Naive thymus-derived CD8-positive, alpha-beta T cell (primary cell): ENCODE measurements at places on chromosomes 11 and 22. TPM values are rescaled to one million over a fixed set of nuclear protein-coding genes. Genes with fewer than 3 reads are reported as not detected.

- DNase-seq = no peak
Measured at GRCh38 chr11:133175103-133175502, 357.2 kb downstream of the OPCML start.

GRCh38 chr11:86969258-86969657 lies 14.1 kb upstream of the FZD4 start:
- no peak for DNase-seq

SYT13 gene
- total RNA-seq = not detected

GRCh38 chr11:134282121-134283045 lies 6.2 kb downstream of the GLB1L3 start:
- DNase-seq = no peak

SPTBN2 gene
- total RNA-seq = 0.62 TPM

RAB36 gene
- total RNA-seq = 1.2 TPM

GRCh38 chr11:64186492-64187165 lies 658 bp downstream of the STIP1 start:
- DNase-seq = no peak

OR8J1 gene
- not detected for total RNA-seq

DNA sequence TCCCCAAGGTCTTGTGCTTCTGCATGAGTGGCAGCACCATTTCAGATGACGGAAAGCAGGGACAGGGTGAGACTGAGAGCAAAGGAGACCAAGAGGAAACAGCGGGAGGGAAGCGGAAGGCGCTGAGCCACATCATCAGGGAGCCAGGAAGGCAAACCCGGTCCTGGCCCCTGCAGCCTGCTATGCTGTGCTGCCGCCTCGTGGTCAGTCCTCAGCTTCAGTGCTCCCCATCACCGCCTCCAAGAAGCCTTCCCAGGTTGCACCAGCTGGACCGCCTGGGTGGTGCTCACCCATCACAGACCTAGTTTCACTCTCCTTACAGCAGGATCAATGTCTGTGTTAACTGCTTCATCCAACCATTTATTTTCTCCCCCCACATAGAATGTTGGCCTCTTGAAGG lies 73.0 kb upstream of the PHF21B start:
- DNase-seq = no peak

DNA sequence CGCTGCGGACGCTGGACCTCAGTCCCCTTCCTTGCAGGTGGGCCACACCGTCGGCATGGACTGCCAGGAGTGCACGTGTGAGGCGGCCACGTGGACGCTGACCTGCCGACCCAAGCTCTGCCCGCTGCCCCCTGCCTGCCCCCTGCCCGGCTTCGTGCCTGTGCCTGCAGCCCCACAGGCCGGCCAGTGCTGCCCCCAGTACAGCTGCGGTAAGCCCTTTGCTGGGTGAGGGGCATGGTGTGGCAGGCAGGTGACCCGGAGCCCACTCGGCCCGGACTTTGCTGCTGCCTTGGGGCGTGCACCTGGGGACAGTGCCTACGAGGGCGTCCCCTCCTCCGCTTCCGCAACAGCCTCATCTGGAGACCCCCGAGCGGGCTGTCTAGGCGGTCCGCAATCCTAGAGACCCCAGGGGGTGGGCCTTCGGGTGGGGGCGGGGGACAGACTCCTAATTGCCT lies 25.4 kb upstream of the MUC5B start:
- no peak for DNase-seq

GRCh38 chr11:122156940-122157382 lies 40.9 kb upstream of the BLID start:
- DNase-seq = no peak

OR52A1 gene
- total RNA-seq = not detected

DNA sequence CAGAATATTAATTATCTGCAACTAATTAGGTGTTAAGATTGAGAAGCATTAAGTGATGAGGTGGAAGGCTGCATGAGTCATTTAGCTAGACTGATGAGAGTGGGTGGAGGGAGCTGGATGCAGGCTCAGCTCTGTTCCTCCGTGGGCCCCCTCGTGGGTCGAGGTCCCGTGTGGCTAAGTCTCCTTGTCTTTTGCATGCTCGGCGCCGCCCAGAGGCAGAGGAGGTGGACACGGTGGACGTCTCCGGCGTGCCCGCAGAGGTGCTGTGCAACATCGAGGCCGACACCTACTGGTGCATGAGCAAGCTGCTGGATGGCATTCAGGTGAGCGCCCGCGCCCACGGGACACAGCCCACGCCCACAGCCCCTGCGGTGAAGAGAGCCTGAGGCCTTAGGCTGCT lies 211.6 kb downstream of the TBC1D22A start:
- DNase-seq = no peak

SLC25A18 gene
- not detected for total RNA-seq

GRCh38 chr11:78346799-78347198 lies 70.8 kb downstream of the GAB2 start:
- no peak for DNase-seq

- DNase-seq = no peak
Measured at GRCh38 chr11:108718466-108718865, 53.6 kb downstream of the DDX10 start.

UPK3A gene
- total RNA-seq = not detected

DNA sequence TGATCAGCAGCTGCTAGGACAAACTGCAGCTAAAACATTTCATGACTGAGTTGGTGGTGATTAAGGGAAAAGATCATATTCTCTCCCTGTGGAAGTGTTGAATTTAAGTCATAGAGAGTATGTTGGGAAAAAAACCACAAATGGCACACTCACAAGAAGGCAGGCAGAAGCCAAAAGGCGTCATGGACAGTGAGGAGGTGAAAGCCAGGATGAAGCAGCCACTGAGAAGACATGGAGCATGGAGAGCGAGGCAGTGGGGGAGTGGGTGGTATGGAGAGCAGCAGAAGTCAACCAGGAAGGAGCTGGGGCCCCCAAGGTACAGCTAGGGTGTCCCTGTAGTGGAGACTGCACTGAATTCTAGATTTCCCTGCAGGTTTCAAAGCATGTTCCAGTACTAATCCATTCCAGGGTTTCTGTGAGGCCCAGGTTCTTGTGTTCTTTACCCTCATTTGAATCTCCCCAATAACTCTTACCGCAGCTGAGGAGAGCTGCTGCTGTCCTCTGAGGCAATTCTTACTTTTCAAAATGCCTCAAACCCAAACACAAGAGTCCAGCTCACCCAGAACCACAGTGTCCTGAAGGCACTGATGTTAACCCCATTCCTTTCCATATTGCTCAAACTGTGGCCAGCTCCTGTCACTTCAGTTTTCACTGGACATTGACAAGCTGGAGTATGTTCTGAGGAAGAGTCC lies 191.8 kb upstream of the E2F8 start:
- DNase-seq = no peak

- DNase-seq = no peak
Measured at GRCh38 chr11:111696556-111696955, 69.6 kb downstream of the PPP2R1B start.

- no peak for DNase-seq
Measured at GRCh38 chr11:109422870-109423465, 978 bp downstream of the C11orf87 start.

GRCh38 chr11:10893714-10894151 lies 35.9 kb upstream of the ZBED5 start:
- DNase-seq = no peak

CASP5 gene
- not detected for total RNA-seq

TSPAN32 gene
- total RNA-seq = 171 TPM

KRTAP5-2 gene
- total RNA-seq = not detected

ADAMTS15 gene
- total RNA-seq = 0.05 TPM

OR8G5 gene
- not detected for total RNA-seq

DNA sequence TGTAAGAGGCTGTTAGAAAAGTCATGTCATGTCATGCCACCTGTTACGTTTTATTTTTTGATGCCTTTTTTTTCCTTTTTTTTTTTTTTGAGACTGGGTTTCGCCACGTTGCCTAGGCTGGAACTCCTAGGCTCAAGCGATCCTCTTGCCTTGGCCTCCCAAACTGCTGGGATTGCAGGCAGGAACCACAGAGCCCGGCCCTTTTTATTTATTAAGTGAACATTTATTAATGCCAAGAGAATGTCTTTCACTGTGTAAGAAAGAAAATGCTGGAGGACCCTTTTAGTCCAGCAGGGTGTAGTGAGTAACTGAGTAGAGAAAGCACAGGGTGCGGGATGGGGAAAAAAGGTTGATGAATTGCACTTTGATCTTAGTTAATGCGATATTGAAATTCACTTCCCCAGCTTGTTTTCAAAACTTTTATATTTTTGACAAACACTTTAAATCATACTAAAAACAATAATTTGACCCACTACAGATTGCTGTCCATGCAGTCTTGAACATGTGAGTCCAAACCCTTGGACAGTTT lies 2.3 kb upstream of the XBP1 start:
- DNase-seq = peak; percentile 30

DNA sequence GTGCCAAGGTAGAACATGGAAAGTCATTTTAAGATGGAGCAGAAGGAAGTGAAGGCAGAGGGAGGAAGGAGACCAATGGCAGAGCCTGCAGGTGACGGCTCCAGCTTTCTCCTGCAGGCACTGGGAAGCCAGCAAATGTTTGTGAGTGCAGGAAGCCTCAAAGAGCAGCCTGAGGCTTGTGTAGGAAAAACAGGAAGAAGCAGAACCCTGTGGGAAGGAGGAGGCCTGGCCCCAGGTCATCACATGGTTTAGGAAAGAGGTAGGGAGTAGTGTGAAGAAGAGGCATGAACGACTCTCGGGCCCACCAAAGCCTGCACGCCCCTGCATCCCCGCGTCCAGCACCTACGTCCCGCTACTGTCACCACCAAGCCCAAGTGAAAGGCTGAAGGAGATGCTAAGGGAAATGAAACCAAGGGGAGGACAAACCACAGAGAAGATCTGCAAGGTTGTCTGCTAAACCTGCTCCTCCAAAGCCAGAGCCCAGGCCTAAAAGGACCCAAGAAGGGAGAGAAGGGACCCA lies 151.5 kb downstream of the CHST1 start:
- no peak for DNase-seq

IRAG1 gene
- not detected for total RNA-seq

- DNase-seq = no peak
Measured at GRCh38 chr11:19992998-19993397, 167.3 kb downstream of the DBX1 start.

RIC3 gene
- 57.6 TPM for total RNA-seq

APOA5 gene
- not detected for total RNA-seq

GAB4 gene
- total RNA-seq = 1.6 TPM

GRCh38 chr22:37141971-37142370 lies 7.7 kb downstream of the IL2RB start:
- DNase-seq = no peak

GRCh38 chr11:59556115-59556916 lies 45.0 kb downstream of the OR4D9 start:
- peak; percentile 59 for DNase-seq
